Activated naive CD4-positive, alpha-beta T cell treated with Interleukin-2 at 50 U/mL for 16 hours (primary cell): ENCODE measurements at places on chromosomes 12 and 14.

- no peak for DNase-seq
Measured at GRCh38 chr14:92465353-92466055, 48.1 kb upstream of the RIN3 start.

DNA sequence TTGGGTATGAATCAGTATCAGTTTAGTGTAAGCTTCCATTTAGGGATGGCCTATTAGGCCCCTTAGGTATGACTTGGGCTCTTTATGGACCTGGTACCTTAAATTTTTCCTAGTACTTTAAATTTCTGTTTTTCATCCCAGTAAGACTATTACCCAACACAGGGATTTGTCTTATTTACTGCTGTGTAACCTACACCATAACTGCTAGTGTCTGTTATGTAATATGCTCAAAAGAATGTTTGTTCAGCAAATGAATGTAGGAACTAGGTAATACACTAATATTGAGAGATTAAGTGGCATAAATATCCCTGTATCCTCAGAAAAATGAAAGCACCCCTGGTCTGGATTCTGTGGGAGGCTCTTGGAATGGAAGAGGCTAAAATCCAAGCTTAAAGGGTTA, 63.7 kb upstream of the YARS2 start:
- no peak for DNase-seq

DNA sequence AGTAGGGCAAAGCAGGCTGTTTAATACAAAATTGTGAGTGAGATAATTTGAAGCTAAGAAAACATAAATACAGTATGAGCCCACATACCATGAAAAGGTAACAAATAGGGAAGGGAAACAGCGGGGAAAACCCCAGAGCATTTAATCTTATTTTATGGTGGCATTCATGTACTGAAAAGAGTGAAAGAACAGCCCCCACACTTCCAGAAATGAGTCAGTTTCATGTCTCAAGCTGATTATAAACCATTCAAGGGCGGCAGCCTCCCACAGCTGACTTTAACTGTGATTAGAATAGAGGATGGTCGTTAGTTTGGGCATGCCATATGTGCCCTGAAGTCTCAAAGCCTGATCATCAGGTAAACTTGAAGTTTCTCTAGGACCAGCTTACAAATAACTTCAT, 64.5 kb downstream of the FOXG1 start:
- no peak for DNase-seq

DNA sequence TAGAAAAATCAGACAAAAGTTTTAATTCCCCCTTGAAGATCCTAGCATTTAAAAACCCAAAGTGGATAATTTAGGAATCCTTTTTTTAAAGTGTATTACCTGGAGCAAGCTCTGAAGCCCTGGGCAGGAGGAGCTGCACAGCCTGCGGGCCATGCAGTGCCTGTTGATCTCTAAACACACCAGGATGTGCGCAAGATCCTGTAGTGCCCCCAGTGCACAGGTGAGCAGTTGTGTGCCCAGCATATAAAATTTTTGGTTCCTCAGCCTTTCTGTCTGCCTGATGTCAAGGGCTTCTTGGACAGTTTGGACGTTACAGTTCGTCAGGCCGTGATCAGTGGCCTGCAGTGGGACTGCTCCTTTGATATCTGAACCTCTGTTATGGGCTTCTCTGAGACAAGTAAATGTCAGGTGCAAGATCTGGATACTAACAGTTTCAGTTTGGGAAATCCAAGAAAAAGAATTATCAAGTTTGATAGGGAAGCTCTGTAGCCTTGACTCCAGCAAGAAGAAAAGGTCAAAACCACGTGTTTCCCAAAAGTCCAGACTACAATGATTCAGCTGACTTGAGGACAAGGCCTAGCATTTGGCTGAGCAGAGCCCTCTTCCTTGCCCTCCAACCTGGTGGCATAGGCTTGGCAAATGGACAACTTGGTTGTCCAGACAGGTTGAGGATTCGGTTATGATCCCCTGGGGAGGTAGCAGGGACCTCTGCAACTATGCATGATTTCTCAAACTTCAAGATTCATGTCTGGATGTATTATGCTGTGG, 1.0 kb downstream of the ATXN7L3B start:
- peak; percentile 28 for DNase-seq

DNA sequence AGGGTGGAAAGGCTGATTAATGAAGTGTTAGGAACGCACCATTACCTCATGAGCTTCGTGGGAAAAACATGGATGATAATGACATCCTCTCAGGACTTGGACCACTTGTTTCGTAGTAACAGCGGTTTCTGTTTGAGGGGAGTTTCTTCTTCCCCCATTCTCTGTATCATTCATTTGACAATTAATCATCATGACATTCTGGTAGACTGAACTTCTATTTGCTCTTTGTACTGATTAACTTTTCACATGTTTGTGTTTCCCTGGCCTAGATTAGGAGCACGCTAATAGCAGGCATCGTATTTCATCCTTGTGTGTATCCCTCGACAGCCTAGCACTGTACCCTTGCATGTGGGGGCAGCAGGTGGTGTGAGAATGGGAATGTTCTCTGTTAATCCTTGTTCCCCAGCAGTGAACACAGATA, 8.0 kb downstream of the LRRC74A start:
- no peak for DNase-seq

- DNase-seq, result peak; percentile 32
Measured at GRCh38 chr12:47360771-47361388, 281.1 kb upstream of the AMIGO2 start.

DNA sequence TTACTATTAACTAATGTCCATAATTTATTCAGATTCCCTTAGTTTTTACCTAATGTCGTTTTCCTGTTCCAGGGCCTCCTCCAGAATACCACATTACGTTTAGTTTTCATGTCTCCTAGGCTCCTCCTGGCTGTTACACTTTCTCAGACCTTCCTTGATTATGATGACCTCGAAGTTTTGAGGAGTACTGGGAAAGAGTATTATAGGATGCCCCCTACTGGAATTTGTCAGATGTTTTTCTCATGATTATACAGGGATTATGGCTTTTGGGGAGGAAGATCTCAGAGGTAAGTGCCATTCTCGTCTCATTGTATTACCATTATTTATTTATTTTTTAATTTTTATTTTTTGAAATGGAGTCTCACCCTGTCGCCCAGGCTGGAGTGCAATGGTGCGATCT, 17.7 kb upstream of the C1S start:
- no peak for DNase-seq

- DNase-seq, result no peak
Measured at GRCh38 chr12:25455696-25456095, 97.4 kb downstream of the LMNTD1 start.

- DNase-seq, result no peak
Measured at GRCh38 chr14:35020713-35021112, 25.4 kb upstream of the FAM177A1 start.

- no peak for DNase-seq
Measured at GRCh38 chr12:113054948-113055486, 1.5 kb upstream of the DTX1 start.

- no peak for DNase-seq
Measured at GRCh38 chr12:102331419-102331818, 133.8 kb upstream of the PMCH start.

DNA sequence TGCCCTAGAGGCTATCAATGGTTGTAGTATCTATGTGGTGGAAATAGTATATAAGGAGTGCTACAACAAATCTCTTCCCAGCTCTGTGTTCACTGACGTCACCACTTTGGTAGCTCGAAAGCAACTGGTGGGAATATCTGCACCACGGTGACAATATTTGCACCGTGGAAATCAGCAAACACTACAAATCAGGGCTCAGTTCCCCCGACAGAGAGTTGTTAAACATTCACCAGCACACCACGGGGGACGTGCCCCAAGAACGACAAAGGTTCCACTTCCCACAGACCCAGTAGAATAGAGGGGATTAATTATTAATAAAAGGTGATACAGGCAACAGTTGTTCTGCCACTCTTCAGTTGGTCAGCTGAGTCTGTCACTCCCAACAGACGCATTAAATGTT, 98.4 kb downstream of the CCDC60 start:
- DNase-seq, result no peak

GRCh38 chr12:108247130-108247529, 92.0 kb downstream of the CMKLR1 start:
- DNase-seq, result no peak

- DNase-seq, result no peak
Measured at GRCh38 chr14:22155571-22155970, 433.5 kb downstream of the DAD1 start.

- DNase-seq, result peak; percentile 24
Measured at GRCh38 chr12:121578230-121579189, 2.3 kb downstream of the KDM2B start.

- peak; percentile 36 for DNase-seq
Measured at GRCh38 chr12:121579190-121579791, 1.5 kb downstream of the KDM2B start.

GRCh38 chr14:50272498-50272897, 39.5 kb downstream of the L2HGDH start:
- DNase-seq, result no peak

DNA sequence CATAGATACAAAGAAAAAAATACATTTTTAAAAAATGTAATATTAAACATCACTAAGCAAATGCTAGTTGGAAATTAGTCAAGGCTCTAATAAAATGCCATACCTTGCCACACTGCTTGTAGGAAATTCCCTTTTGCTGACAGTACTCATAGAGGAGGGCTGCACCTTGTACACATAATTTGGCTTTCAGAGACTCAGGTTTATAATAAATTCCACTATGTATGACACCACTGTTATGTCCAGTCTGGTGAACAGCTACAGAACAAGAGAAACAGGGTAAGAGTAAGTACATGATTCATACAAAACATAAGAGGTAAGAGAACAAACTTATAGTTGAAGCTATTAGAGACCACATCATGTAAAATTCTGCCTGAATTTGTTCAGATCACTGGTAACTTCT, 10.1 kb downstream of the L2HGDH start:
- no peak for DNase-seq

DNA sequence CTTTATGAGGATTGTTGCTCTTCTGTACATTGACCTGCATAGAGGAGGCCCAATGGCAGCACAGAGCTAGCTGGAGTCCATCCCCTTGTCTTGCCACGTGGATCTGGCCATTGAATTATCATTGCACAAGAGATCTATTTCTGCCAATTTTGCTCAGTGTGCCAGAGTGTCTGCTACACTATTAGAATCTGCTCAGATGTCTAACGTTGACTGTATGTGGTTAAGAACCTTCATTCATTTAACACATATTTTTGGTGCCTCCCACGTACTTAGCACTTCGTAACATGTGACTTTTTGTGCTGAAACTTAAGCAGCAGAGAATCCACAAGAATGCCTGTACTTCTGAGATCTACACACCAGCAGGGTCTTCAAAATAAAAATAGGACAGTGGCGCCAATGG, 166.0 kb upstream of the VASH1 start:
- no peak for DNase-seq

- no peak for DNase-seq
Measured at GRCh38 chr14:40494483-40494882, 1062.2 kb upstream of the FBXO33 start.

DNA sequence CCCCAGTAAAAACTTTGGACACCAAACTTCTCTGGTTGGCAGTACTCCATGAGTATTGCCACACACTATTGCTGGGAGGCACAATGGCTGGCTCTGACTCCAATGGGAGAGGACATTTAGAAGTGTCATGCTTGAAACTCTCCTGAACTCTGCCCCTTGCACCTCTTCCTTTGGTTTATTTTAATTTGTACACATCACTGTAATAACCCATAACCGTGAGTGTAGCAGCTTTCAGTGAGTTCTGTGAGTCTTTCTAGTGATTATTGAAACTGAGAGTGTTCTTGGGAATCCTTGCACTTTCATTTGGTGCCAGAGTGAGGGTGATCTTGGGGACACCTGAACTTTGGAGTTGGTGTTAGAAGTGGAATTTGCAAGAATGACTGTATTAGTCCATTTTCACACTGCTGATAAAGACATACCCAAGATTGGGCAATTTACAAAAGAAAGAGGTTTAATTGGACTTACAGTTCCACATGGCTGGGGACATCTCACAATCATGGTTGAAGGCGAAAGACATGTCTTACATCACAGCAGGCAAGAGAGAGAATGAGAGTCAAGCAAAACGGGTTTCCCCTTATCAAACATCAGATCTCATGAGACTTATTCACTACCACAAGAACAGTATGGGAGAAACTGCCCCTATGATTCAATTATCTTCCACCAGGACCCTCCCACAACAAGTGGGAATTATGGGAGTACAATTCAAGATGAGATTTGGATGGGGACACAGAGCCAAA, 41.3 kb upstream of the CEP83 start:
- DNase-seq, result no peak
